ENCODE measurements at places on chromosomes 2 and 18.

- DNase-seq = no peak
Observed at GRCh38 chr2:114800371-114800770, 357.9 kb downstream of the DPP10 start.

GRCh38 chr2:240293557-240294461, 141.7 kb upstream of the GPC1 start:
- DNase-seq = no peak

GRCh38 chr2:200148366-200148765, 158.1 kb upstream of the SPATS2L start:
- no peak for DNase-seq

- no peak for DNase-seq
Observed at GRCh38 chr2:232290668-232291067, 87.9 kb upstream of the ALPP start.

GRCh38 chr18:70622622-70623419, 334.0 kb downstream of the SOCS6 start:
- DNase-seq = no peak

- no peak for DNase-seq
Observed at GRCh38 chr18:61653823-61654551, 238.8 kb downstream of the RNF152 start.

DNA sequence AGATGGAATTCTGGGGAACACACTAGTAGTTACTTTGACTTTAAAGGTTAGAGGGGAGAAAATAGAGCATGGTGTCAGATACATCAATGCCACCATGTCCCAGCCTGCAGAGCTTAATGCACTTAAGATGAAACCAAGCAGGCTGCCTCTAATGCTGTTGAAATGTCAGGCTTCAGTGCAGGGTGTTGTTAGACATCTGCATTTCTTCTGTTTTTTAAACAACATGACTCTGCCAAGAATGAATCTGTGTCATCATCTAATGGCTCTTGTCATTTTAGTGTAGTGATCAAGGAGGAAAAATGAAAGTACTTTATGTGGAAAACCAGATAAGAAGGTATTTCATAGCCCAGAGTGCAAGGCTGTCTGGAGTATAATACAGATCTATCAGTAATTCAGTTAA, 29.9 kb downstream of the LYPD1 start:
- DNase-seq = no peak

- DNase-seq = peak; percentile 10
Observed at GRCh38 chr18:45133276-45133675, 452.6 kb downstream of the SETBP1 start.

DNA sequence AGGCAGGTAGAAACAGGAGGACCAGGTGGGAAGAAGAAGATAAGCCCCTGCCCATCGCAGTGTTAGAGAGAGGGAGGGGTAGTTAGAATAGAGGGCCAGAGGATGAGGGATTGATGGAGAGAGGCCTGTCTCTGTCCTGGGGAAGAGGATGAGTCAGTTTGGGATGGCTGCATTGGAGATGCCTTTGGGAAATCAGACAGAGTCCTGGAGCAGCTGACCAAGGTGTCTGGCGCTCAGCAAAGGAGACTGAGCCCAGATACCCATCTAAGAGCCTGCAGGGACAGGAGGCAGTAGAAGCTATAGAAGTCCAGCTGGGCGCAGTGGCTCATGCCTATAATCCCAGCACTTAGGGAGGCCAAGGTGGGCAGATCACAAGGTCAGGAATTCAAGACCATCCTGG, 177.8 kb upstream of the HAAO start:
- DNase-seq = no peak

DNA sequence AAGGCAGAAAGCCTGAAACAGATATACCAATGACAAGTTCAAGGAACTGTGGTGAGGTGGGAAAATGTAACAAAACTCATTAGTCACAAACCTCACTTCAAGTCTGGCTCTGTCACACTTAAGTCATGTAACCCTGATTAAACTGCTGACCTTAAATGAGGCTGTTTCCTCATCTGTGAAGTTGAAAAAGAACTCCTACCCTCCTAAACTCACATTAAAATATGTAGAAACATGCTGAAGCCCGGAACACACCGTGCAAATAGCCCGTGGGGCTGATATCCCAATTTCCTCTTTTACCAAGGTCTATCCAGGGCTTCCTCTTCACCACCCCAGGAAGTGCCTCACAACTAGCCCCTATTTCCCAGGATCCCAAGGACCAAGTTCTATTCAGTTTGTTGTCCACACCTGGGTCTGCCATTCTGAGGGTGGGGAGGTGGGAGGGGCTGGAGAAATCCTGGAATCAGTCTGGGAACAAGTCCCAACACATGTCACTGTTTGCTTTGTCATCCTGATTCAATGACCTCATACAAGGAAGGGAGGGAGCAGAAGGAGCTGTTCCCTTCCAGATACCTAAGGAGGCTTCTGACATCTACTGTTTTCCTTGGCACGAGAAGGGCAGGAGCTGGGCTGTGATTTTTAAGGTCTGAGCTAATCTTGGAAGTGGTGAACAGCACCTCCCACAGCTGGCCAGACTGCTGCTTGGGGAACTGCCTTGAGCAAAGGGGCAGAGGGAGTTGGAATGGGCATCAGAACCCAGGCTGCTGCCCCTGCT, 42.3 kb downstream of the SLC4A1AP start:
- DNase-seq = peak; percentile 88

DNA sequence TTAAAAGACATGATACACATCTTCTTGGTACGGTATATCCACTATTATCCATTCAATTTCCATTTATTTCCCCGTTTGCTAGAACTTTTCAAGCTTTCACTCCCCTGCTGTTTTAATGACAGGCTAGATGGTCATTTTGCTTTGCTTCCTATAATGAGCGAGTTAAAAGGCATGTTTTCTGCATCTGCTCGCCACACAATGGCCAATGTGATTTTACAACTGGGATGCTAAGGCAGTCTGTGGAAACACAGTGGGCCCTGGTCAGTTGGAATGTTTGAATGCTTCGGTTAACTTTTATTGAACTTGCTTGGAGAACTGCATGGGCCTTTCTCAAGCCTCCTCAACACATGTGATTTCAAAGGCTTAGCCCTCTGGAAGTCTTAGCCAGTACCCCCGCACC, 48.4 kb upstream of the TNP1 start:
- DNase-seq = no peak

DNA sequence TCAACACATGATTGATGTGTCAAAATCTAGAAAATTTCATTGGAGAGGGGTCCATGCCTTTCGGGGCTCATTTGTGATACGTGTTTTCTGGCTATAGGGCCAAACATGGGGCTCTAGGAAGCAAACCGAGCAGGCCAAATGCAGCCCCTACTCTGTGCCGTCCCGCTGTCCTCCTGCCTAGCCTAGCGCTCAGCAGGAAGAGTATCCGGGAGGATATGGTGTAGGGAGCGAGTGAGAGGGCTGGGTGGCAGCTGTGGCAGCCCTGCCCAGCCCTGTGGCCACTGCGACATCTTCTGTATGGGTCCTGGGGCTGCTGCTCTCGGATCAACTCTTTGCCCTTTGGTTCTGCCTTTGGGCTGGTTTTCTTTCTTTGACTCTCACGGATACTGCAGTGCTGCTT, 120.1 kb upstream of the MAP3K20 start:
- DNase-seq = no peak

GRCh38 chr18:59123588-59124369, 15.9 kb upstream of the SEC11C start:
- DNase-seq = peak; percentile 90

GRCh38 chr2:137096187-137096586, 330.8 kb downstream of the THSD7B start:
- DNase-seq = no peak

- no peak for DNase-seq
Observed at GRCh38 chr2:32688541-32688940, 60.7 kb downstream of the TTC27 start.

GRCh38 chr2:7497178-7497577, 580.0 kb downstream of the RNF144A start:
- no peak for DNase-seq

DNA sequence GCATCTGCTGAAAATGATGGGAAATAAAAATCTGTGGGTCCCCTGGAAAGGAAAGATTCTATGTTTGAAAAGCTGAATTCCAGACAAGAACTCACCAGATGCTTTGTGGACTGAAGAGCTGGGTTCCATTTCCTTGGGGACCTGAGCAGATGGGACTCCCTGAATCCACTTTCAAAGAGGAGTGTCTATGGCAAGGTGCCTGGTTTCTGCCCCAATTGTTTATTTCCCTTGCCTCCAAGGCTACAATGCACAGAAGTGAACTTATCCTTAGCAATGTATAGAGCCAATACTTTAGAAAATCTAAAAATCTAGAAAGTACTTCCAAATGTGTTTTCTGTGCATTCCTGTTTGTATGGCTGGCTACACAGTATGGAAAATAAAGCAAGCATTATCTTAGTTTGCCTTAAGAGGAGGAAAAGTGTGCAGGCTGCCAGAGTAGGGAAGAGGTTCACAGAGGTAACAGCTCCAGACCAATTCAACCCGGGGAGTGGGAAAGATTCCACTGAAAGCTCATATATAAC, 420.5 kb downstream of the NRXN1 start:
- DNase-seq = no peak

DNA sequence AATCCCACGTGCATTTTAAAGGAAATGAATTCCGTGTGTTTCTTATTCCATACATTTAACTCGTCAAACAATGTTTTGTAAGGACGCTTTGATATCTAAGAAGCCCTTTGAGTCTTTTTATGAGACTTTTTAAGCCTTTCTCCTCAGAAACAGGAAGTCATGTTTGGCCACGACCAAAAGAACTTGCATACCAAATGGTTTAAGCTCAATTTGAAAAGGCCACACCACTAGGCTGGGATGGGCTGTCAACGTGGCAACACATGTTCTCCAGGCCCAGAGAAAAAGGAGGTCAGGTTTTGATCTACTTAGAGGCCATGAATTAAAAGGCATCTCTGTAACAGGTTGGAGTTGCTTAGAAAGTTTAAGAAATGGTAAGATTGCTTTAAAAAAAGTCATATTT, 441.8 kb downstream of the CMPK2 start:
- DNase-seq = no peak

GRCh38 chr2:241324775-241325174, 9.1 kb downstream of the SEPTIN2 start:
- no peak for DNase-seq

DNA sequence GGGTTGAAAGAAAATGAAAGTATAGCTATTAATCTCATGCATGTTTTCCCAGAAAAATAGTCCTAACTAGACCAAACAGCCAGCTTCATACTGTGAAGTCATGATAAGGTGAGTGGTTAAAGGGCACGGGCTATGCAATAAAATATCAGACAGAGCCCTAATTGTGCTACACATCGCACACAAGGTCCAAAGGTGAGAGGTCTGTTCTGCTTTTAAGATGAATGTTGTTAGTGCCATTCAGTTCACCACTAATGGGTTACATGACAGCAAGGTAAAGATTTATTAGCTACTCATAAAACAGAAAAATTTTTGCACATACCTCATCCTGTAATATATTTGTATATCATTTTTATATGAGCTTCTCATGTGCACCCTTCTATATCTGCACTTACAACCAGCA, 105.0 kb upstream of the STK17B start:
- DNase-seq = no peak

GRCh38 chr2:36337354-36337753, 18.2 kb upstream of the CRIM1 start:
- DNase-seq = no peak

- no peak for DNase-seq
Observed at GRCh38 chr2:113167962-113168340, 5.8 kb upstream of the PSD4 start.
